ENCODE measurements at places on chromosomes 11 and 22. TPM values are rescaled to one million over a fixed set of nuclear protein-coding genes. Genes with fewer than 3 reads are reported as not detected.

GRCh38 chr11:106585061-106585460 lies 433.2 kb downstream of the GUCY1A2 start:
- DNase-seq = no peak

- no peak for DNase-seq
Observed at GRCh38 chr22:21448627-21449416, 18.4 kb upstream of the TMEM191C start.

DNA sequence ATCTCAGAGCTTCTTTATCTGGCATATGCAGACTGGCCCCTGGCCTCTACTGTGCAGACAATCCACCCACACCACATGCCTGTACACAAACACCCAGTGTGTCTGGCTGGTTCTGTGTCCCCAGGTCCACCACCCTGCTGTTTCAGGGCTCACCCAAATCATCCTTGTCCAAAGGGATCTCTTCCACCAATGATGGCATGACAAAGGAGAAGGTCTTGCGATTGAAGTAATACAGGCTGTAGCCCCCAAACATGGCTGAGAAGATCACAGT lies 1.7 kb downstream of the SLC37A4 start:
- no peak for DNase-seq

The P2RX6 gene
- 0.10 TPM for total RNA-seq

The APOA1 gene
- 0.58 TPM for total RNA-seq

The HBB gene
- not detected for total RNA-seq

All from naive thymus-derived CD4-positive, alpha-beta T cell (primary cell).